Activated T-cell treated with anti-CD3 and anti-CD28 coated beads, Interleukin-2, amount 50 U/mL, for 48 hours (primary cell): ENCODE measurements at places on chromosomes 7 and 10.

GRCh38 chr7:130256704-130257103 is 10.0 kb upstream of the CPA2 start:
- no peak for DNase-seq

DNA sequence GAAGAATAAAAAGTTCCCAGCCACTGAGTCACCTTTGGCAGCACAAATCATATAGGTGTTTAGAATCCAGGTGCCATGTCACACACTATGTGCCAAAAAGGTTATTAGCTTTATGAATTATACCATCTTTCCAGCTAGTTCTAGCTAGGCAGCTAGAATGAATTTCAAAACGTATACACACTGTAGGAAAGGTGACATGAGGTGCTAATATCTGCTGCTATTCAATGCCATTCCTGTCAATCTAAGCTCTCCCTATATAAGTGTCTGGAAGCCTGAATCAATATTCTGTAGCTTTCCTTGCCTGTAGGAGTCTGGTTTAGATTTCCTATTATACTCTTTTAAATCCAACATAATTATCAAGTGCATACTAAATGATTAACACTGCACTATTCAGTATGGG is 868.6 kb downstream of the GATA3 start:
- DNase-seq, result no peak

DNA sequence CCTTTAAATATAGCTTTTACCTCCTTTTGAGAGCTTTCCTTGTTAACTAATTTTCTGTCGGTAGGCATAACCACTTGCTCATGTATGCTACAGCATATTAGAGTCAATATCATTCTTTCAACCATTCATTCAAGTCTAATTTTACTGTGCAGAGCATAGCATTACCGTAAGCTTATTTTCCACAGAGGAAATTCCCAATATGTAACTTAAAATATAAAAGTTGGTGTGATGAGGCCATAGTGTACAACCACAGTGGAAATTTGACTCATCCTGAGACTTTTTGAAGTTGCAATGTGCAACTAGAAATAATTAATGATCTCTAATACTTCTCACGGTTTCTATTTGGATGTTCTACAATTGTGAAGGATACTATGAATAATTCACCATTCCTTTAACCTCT is 80.6 kb upstream of the KLF6 start:
- DNase-seq, result no peak

DNA sequence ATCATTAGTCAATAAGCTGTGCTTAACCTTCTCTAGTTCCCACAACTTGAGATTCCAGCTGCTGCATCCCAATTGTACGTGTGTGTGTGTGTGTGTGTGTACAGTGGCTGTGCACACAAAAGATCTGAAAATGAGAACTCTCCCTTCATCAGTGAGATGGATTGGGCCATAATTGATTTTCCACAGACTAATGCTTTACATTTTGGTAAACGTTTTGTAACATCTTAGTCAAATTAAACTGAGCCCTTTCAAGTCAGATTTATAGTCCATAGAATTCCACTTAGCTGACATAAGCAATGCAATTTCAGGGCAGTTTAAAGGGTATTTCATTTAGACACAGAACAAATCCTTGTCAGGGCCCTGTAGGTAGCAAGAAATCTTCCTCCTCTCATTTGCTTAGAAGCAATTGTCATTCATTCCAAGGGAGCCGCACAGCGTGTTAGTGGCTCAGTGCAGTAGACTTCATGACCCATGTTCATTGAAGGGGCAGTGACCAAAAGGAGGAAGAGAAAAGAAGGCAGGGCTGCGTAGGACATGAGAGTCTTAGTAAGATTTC is 1123.5 kb upstream of the AUTS2 start:
- DNase-seq, result no peak

- no peak for DNase-seq
Measured at GRCh38 chr10:523925-524324, 165.5 kb downstream of the DIP2C start.

DNA sequence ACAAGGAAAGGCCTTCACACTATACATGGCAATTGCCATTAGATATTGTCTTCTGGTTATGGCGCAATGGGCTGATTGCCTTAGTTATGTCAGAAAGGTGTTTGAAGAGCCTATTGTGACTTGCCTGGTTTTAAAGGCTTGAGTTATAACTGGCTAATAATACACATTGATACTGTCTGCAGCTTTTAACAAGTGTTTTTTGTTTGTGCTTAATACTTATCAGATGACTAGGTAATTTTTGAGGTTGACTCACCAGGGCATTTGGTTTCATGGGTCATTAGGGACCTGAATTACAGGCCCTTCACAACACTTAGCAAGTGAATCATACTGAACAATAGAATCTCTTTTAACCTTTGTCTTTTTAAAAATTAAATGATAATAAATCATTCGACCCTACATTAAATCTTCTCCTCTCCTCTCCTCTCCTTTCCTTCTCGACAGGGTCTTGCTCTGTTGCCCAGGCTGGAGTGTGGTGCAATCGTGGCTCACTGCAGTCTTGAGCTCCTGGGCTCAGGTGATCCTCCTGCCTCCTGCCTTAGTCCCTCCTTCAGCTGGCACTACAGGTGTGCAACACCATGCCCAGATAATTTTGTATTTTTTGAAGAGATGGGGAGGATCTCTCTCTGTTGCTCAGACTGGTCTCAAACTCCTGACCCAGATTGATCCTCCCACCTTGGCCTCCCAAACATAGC is 196.3 kb downstream of the JCAD start:
- no peak for DNase-seq

DNA sequence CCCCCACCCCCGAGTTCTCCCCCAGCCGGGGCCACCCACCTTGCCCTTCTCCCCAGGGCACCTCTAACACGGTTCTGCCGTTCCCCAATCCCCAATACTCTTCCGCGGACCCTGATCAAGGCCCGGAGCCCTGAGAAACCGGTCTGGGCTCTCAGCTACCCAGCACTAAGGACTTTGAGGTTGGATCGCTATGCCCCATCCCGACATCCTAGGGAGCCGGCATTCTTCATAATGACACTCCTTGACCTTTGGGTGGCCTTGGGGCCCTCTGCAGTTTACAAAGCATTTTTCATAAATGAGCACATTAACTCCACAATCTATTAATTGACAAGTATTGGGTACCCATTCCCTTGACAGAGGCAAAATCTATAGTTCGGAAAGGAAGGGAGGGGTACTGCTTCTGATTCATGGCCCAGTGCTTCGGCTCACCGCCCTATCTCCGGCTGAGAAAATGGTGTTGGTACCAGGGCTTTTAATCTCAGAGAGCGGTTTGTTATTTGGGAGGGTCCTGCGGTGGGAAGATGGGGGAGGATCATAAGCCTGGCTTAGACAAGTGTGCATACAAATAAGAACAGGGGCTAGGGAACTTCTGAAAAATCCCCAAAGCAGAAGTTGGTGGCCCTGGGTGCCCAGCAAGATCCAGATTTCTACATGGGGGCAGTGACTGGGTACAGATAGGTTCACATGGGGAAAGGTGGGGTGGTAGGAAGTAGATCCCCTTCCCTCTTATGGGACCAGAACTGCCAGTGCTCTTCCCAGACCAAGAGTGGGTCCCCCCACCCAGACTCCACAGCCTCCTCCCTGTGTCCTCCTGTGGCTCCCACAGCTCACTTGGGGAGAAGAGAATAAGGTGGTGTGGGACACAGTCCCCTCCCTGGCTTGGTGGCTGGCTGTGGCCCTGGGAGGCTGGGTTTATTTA is 3.2 kb downstream of the IMPDH1 start:
- peak; percentile 28 for DNase-seq

DNA sequence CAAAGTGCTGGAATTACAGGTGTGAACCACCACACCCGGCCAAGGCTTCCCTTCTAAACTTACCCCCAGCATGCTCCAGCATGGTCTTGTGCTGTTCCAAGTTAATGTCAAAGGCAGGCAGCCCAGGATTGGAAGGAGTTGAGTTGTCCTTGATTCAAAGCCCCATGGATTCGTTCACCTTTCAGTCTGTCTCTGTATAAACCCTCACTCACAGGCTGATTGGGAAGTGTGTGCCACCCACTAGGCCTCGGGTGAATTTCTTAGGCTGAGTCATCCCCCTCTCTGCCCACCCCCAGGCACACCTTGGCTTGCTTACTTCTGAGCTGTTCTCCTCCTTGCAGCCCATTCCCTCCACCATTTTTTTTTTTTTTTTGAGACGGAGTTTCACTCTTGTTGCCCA is 13.3 kb upstream of the PRDX3 start:
- DNase-seq, result no peak

DNA sequence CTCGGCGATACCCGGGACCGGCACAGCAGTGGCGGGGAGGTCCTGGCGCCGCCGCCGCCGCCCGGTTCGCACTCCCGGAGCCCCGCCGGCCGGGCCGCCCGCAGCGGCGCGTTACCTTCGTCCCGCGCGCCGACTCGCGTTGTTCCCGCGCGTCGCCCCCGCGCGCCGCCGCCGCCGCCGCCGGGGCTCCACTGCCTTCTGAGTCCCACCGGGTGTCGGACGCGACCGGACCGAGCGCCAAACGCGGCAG is at the start of gene EZH2:
TSS of gene EZH2 (minus strand) at position 243 of the 250 bp plus-strand sequence. CDS start 36,993 bp downstream, outside the sequence.
- no peak for DNase-seq

DNA sequence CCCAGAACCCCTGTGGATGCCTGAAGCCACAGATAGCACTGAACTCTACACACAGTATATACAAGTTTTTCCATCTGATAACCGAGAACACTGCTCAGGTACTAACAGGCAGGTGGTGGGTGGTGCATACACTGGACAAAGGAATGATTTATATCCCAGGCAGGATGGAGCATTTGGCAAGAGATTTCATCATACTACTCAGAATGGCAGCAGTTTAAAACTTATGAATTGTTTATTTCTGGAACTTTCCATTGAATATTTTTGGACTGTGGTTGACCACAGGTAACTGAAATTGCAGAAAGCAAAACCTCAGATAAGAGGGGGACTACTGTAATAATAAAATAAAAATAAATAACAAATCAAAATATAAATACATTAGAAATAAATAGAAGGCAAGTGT is 10.9 kb upstream of the KCNMA1 start:
- no peak for DNase-seq

GRCh38 chr7:99312316-99313203 is 13.1 kb upstream of the ARPC1A start:
- peak; percentile 83 for DNase-seq

GRCh38 chr10:132532179-132532578 is 5.4 kb upstream of the INPP5A start:
- no peak for DNase-seq

GRCh38 chr10:17880601-17881000 is 71.1 kb upstream of the SLC39A12 start:
- no peak for DNase-seq
